ENCODE measurements at places on chromosomes 5 and 9.

- no peak for DNase-seq
Measured at GRCh38 chr5:125337294-125337693, 590.9 kb upstream of the ZNF608 start.

DNA sequence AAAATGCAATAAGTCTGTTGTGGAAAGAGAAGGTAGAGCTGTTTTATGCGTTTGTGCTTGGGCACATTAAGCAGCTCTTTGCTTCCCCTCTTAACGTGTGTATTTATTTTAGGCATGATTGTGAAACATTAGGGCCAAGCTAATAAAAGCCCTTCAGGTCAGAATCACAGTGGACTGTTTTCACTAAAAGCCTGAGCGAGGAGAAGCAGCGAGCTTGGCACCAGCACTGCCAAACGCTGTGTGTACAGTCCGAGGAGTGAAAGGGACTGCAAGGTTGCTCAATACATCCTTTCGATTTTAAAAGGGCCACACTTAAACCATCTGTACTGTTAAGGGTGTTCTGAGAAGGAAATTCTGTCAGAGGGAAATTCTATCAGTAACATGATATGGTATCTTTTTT lies 107.2 kb upstream of the CKMT2 start:
- no peak for DNase-seq

DNA sequence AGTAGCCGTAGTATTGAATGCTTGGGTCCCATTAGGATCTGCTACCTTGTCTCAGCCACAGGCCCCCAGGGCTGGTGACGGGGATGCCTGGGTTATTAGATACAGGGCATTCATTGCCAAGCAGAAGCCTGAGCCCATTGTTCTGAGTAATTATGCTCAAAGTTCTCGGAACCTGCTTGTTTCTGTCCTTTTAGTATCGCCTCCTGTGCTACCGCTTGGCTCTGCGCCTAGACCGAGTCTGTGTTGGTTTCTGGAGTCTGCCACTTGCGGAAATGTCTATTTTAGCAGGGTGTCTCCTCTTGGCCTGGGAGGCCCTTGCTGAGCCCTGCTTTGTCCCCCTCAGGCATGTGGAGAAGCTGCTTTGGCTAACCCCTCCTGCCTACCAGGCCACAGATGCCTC lies 506.1 kb downstream of the BNC2 start:
- DNase-seq: no peak

DNA sequence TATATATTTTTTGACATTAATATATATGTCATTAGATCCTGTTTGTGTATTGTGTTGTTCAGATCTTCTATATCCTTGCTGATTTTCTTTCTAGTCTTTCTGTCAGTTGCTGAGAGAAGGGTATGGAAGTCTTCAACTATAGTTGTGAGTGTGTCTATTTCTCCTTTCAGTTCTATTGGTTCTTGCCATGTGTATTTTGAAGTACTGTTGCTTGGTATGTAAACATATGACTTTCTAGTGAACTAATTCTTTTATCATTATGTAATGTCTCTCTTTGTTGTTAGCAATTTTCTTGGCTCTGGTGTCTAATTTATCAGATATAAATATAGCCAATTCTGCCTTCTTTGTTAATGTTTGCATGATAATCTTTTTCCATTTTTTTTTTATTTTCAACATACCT lies 84.3 kb upstream of the CAST start:
- DNase-seq: no peak

- peak; percentile 37 for DNase-seq
Measured at GRCh38 chr5:136082390-136083193, 50.1 kb upstream of the SMAD5 start.

DNA sequence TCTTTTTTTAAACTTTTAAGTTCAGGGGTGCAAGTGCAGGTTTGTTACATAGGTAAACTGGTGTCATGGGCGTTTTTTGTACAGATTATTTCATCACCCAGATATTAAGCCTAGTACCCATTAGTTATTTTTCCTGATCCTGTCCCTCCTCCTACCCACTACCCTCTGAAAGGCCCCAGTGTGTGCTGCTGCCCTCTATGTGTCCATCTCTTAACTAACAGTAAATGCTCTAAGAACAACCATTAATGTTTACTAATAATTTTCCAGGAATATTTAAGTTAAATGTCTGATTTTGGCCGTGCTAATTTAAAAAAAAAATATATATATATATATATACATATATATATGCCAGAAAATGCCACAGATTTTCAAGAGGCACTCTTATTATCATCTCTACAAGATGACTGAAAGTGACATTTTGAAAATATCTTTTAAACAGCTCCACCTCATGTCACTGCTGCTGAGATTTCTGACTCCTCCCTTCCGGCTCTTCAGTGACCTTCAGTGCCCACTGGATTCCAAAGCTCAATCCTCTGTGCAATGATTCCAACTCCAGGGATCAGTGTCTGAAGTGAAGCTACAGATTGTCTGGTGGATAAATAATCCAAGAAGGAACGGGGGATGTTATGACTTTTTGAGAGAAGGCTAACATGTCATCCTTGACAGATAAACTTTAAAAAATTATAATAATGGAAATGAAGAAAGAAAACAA lies 46.7 kb upstream of the HNRNPA0 start:
- no peak for DNase-seq

DNA sequence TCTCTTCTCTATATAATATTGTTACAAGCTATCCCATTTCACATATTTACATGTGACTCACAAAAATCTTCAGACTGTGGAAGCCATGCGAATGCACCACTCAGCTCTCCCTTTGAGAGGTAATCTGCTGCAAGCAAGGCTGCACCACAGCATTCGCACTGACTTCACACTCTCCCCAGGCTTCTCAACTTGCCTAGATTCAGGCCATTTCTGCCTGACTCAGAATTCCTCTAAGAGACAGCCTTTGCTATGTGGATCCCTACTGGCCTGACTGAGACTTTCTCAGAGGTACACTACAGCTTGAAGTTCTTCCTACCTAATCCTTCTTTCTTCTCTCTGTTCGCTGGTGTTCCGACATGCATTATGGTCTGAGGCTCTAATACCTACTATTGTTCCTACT lies 21.1 kb upstream of the DMRTA1 start:
- no peak for DNase-seq

- DNase-seq: no peak
Measured at GRCh38 chr5:456351-457194, 13.6 kb downstream of the EXOC3 start.

DNA sequence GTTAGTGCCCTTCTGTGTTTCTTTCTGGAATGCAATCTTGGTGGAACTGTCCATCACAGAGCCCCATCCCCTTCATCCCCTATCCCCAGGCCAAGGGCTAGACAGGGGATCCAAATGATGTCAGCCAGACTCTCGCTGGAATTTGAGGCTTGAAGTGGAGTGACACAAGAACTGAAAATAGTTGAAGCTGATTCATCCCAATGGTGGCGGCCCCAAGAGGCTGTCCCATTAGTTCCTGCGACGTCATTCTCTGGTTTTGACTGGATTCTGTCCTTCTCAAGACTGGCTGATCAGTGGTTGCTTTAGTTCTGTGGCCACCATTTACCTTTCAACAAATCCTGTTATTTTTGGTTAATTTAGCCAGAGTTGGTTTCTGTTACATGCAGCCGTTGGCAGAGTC lies 59.9 kb downstream of the SUB1 start:
- no peak for DNase-seq

- DNase-seq: peak; percentile 16
Measured at GRCh38 chr9:117821954-117822353, 117.8 kb downstream of the TLR4 start.

DNA sequence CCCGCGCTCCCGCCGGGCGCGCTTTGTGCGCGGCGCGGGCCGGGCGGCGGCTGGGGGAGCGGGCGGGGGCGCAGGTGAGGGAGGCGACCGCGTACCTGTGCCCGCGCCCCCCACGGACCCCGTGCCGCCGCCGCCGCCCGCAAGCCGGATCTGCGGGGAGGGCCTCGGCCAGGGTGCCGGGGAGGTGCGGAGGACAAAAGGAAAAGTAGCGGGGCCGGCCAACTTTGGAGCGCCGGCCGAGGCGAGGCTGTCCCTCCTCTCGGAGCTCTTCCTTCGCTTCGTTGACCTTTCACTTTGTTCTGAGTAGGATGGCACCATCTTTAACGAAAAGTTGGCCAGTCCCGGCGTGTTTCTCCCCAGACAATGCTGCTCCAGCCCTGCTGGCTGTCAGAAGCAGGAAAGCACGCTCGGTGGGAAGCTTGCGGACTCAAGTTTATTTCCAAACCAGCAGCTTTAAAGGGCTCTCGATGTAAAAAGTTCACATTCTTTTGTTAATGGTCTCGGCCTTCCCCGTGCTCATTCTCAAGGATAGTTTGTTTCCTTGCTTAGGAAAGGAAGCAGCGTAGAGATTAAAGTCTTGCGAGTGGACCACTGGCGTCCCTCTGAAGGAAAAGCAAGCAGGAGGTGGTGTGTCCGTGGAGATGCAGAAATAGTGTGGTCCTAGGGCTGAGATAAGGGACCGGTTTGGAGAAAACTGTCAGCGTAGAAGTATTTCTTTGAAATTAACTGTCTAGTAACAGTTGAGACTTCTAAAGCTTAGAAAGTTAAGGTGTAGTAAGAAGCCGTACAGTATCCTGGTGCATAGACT lies 639 bp downstream of the EHMT1 start:
- DNase-seq: peak; percentile 47

- peak; percentile 78 for DNase-seq
Measured at GRCh38 chr5:14809369-14810155, 62.0 kb downstream of the ANKH start.

- no peak for DNase-seq
Measured at GRCh38 chr5:5182508-5183188, 42.5 kb downstream of the ADAMTS16 start.

DNA sequence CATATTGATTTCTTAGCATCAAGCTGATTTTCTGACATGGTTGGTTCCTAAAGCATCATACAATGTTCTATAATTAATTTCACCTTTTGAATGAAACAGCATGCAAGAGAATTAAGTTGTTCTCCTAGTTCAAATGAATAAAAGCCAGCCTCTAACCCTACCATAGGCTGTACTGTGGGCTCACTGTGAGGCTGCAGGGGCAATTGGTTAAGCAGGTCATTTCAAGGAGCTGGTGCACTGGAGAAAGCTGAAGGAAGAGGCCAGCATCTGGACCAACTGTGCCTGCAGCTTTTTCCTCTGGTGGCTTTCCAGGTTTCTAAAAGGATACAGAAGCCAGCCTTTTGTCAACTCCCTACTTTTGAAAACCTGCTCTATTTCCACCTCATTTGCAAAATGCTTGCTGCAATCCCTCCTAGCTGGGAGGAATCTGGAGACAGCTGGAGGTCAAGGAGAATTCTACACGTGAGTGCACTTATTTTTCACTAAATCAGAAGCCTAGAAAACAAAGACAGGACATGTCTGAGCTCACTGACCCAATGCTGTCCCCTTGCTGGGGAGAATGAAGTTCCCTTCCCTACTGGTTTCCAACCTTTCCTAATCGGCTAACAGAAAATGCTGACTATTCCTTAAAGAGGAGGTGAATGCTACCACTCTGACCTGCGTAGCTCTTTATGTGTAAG lies 158.9 kb downstream of the APBA1 start:
- DNase-seq: no peak
